Activated CD4-positive, CD25-positive, alpha-beta regulatory T cell treated with anti-CD3 and anti-CD28 coated beads, Interleukin-2, amount 50 U/mL, for 24 hours (primary cell): ENCODE measurements at places on chromosomes 6 and 20.

GRCh38 chr20:58880994-58881752 lies 28.7 kb downstream of the GNAS start:
- ATAC-seq, result no peak

DNA sequence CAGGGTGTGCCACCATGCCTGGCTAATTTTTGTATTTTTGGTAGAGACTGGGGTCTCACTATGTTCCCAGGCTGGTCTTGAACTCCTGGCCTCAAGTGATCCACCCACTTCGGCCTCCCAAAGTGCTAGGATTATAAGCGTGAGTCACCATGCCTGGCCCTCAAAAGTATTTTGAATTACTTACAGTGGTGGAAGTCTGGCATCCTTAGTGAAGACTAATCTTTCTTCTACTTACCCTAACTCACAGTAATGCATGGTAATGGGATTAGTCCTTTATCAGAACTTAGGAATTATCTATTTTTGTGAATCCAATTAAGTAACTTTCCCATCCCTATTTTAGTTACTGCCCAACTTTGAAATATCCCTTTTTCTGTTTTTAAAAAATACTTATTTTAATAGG lies 3.9 kb downstream of the RWDD1 start:
- ATAC-seq, result no peak

DNA sequence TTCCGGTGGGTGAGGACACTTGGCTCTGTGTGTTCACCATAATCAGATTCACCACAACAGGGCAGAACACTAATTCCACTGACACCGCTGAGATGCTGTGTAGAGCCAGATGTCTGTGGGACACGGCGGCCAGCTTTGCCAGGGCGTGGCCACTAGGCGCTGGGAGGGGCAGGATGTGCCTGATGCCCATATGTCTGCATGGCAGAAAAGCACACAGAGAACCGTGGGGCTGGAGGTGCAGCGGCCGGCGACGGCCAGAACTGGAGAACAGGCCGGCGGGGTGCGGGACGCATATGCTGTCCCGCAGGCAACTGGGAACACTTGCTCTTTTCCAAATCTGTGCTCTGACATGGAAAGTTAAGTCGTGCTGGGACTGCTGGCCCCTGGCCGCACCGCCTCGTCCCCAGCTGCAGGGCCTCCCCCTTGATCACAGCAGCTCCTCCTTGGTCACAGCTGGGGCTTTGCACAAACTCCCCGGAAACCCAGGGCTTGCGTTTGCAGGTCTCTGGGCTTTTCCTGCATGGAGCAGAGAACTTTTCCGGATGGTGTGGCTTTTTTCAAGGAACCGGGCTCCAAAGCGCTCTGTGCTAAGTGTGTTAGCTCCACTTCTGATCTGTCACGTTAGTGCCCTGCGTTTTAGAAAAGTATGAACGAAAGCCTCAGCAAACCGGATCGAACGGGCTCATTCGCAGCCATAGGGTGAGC lies 31.1 kb downstream of the NTSR1 start:
- ATAC-seq, result peak; percentile 40

DNA sequence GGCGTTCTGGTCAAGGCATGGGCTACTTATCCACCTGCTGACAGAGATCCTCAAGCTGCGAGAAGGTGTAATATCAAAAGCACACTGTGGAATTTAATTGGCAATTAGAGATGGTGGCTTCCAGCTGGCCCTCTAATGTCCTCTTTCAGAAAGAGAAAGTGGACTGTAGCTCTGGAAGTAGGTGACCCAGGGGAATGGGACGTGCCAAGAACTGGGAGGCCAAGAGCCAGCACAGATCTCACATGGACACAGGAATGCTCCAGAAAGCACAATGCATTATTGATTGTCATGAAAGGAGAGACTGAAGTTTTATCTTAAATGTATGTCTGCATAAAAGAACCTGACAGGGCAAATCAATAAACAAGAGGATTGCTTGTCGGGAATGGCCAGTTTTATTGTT lies 198.6 kb upstream of the CDH4 start:
- ATAC-seq, result no peak

- no peak for ATAC-seq
Measured at GRCh38 chr20:8507231-8507630, 375.2 kb downstream of the PLCB1 start.

DNA sequence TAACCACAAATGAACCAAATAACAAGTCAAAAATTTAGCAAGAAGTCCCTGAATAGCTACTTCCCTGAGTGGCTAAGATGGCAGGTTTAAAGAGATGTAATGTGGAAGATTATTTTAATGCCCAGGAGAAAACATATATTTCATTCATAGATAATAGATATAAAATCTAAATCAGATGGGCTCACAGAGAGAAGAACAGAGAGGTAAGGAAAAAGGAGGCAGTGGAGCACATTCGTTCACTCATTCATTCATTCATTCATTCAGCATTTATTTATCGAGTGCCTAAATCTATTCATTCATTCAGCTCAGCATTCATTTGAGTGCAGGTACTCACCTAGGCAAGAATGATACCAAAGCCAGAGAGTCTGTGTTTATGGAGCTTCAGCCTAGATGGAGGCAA lies 32.1 kb upstream of the IYD start:
- no peak for ATAC-seq

DNA sequence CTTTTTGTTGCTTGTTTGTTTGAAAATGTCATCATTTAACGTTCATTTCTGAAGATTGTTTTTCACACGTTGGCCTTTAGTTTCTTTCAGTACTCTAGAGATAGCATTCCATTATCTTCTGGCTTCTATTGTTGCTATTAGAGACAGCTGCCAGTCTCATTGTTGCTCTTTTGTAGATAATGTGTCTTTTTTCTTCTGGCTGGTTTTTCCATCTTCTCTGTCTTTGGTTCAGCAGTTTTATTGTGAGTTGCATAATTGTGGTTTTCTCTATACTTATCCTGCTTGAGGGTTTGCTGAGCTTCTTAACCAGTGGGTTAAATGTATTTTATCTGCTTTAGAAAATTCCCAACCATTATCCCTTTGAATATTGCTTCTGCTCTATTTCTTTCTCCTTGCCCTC lies 23.2 kb upstream of the AIG1 start:
- ATAC-seq, result no peak

- ATAC-seq, result no peak
Measured at GRCh38 chr20:12610871-12611270, 397.9 kb upstream of the SPTLC3 start.

- no peak for ATAC-seq
Measured at GRCh38 chr6:168089186-168090063, 10.4 kb upstream of the FRMD1 start.

DNA sequence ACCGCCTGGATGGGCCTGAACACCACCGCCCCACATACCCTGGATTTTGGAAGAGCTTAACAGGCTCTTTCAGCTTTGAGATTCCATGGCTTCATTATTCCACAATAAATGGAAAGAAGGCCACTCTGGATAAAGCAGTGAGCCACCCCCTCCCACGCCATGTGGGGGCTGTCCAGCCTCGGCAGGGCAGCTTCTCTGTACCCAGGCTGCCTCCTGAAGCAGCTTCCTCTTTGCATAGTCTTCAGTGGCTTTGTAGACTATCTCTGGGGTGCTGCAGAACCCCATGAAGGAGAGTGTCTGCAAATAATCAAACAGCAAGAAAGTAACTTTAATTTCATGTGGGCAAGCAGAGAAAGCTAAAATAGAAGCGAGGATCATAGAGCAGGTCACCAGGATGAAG lies 96.6 kb upstream of the NXT1 start:
- ATAC-seq, result no peak

GRCh38 chr6:133806382-133807140 lies 82.4 kb upstream of the TCF21 start:
- no peak for ATAC-seq

GRCh38 chr6:41964201-41964887 lies 22.7 kb upstream of the CCND3 start:
- no peak for ATAC-seq

GRCh38 chr6:48881551-48881950 lies 581.5 kb downstream of the MMUT start:
- no peak for ATAC-seq
